ENCODE measurements at places on chromosomes 2 and 18. TPM values are rescaled to one million over a fixed set of nuclear protein-coding genes. Genes with fewer than 3 reads are reported as not detected.

- DNase-seq, result no peak
These were observed 179.5 kb downstream of the LOXHD1 start for GRCh38 chr18:46477425-46478011.

Gene CD207
- total RNA-seq, result not detected

GRCh38 chr2:62524293-62524941 lies 18.4 kb upstream of the TMEM17 start:
- no peak for DNase-seq

DNA sequence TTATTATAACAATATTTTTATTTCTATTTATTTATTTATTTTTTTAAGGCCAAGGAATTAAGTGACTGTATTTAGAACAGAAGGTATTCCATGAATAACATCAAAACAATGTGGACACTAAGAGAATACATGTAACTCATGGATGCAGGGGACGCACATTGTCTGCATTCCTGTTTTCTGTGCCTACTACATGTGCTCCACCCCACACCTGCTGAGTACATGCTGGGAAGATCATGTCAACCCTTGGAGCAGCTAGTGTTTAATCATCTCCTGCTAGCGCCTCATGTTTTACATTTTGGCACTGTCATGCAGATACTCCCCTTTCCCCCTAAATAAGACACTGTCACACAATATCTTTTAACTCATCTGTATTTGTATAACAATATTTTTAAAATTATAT lies 29.3 kb downstream of the DPYSL5 start:
- no peak for DNase-seq

Gene GAD1
- total RNA-seq, result not detected
